ENCODE measurements at places on chromosomes 7 and 10.

DNA sequence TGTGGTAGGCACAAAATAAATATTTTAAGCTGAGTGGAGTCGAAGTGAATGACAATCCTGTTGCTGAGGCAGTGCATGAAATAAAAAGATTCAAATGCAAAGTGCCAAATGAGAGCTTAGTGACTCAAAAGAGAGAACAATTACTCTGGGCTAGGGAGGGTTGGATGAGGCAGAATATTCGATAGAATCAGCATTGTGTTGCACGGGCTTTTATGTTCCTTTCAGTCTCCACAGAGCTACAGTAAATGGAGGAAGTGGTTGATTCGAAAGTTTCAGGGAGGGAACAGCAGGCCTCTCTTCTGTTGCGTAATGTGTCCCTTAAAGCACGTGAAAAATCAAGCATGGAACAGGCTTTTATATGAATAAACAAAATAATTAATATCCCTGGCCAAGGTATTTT, 599.3 kb upstream of the CELF2 start:
- no peak for DNase-seq

DNA sequence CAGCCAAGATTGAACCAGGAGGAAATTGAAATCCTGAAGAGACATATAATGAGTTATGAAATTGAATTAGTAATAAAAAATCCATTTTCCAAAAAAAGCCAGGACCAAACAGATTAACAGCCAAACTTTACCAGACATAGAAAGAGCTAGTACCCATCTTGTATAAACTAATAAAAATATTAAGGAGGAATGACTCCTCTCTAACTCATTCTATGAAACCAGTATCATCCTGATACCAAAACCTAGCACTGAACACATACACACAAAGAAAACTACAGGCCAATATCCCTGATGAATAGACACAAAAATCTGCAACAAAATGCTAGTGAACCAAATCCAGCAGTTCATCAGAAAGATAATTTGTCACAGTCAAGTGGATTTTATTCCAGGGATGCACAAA, 140.6 kb downstream of the PCDH15 start:
- DNase-seq, result no peak

GRCh38 chr10:69090685-69091084, 2.8 kb downstream of the SRGN start:
- DNase-seq, result no peak

- DNase-seq, result no peak
Observed at GRCh38 chr7:131557652-131558385, 1.4 kb upstream of the PODXL start.

DNA sequence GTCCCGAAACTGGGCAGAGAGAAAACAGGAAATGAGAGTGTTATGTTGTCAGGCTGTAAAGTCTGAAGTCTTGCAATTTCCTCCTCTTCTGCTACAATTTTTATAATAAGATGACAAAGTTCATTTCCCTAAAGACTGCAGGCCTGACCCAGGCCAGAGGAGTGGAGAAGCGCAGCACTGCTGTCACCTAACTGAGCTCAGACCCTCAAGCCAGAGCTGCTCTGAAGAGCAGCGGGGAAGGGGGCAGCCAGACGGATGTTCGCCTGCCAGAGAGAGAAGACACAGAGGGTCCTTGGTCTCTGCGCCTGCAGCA, 12.6 kb upstream of the AOAH start:
- no peak for DNase-seq

DNA sequence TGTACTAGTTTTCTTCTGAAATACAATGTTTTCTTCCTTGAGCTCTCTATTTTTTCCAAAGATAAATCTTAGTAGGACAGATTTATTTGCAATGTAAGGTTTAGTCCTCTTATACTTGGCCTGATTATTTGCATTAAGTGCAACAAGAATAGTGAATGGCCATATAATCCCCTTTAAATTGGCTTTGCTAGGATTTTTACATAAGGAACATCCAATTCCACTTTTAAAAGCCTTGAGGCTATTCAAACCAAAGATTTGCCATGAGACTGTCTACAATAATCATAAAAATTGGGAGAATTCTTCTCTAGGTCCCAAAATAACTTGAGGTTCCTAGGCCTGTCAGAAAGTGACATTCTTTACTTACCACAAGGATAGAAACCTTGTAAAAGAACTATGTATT, 128.6 kb upstream of the THSD7A start:
- DNase-seq, result no peak

DNA sequence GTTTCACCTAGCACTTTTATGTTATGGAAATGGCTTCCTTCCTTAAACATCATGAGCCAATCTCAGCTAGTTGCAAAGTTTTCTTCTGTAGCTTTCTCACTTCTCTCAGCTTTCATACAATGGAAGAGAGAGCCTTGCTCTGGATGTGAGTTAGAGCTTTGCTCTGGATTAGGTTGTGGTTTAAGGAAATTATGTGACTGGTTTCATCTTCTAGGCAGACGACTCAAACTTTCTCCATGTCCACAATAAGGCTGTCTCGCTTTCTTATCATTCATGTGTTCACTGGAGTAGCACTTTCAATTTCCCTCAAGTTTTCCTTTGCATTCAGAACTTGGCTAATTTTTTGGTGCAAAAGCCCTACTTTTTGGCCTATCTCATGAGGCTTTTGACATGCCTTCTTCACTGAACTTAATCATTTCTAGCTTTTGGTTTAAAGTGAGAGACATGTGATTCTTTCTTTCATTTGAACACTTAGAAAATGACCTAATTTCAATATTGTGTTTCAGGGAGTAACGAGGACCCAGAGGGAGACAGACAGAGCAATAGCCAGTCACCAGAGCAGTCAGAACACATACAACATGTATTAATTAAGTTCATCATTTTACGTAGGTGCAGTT, 49.8 kb downstream of the CNOT4 start:
- DNase-seq, result no peak

GRCh38 chr10:132882069-132882951, 60.1 kb downstream of the CFAP46 start:
- DNase-seq, result no peak

- DNase-seq, result no peak
Observed at GRCh38 chr7:77702513-77702912, 6.3 kb downstream of the RSBN1L start.

- no peak for DNase-seq
Observed at GRCh38 chr10:22321924-22322640, 1.2 kb downstream of the BMI1 start.

- DNase-seq, result no peak
Observed at GRCh38 chr7:126657599-126658358, 595.0 kb downstream of the GRM8 start.

DNA sequence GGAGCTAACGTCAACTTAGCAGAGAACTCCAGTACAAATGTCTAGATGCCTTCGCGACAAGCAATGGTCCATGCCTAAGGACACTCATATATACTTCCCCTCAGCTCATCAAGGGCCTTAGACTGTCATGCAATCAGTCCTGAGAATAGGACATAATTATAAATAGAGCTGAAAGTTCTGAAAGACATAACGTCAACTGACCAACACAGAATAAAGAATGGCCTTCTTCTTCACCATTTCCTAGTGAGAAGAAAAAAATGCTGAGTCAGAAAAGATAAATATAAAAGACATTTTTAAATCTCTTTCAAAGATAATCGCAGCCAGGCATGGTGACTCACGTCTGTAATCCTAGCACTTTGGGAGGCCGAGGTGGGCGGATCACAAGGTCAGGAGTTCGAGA, 83.2 kb downstream of the ARMH3 start:
- DNase-seq, result no peak

DNA sequence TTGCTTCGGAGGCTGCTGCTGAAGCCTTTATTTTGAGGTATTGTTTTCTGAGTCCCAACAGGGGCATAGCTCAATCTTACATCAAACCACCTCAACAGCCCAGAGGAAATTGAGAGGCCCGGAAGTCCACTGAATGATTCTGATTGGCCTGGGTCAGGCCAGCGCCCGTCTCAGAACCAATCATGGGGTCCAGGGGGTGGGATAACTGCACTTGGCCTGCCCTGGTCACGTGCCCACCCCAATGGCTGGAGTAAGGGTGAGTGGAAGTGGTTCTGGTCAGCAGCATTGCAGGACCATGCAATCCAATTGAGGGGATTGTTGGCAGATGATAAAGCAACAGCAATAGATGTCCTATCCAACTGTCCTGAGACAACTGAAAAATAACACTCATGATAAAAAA, 190.6 kb downstream of the HERPUD2 start:
- no peak for DNase-seq

DNA sequence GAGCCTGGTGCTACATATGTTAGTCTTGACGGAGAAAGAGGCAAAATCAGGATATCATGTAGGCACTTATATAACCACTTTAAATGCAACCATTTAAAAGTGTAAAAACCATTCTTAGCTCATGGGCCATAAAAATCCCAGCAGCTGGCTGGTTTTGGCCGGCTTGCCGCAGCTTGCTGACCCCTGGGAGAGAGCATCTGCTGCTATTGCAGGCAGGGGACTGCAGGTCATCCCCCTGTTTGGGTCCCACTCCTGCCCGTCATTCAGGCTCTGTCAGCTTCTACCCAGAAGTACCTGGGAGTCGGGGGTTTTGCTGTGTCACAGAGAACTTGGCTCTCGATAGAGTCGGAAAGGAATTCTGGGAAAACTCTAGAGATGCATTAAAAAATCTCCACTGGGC, 187.4 kb downstream of the CUX1 start:
- no peak for DNase-seq
